ENCODE measurements at places on chromosomes 5 and 9.

- no peak for DNase-seq
Measured at GRCh38 chr5:178388386-178389025, 155.9 kb upstream of the PHYKPL start.

GRCh38 chr9:69916950-69917349 lies 96.3 kb downstream of the CFAP95 start:
- DNase-seq, result no peak

DNA sequence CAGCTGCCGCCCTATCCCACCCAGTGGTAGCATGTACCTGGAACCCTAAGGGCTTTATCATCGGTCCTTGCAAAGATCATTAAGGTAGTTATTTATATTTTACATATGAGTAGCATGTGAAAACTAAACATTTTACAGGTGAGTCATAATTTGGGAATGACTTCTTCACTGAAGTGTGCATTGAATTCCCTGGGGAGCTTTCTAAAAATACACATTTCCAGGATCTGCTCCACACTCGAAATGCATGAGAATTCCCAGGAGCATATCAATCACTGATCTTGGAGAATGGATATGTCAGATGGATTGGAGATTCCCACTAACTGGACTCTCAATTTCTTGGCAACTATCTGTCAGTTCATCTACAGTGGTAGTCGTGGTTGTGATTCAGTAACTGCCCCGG lies 717.5 kb downstream of the IRX1 start:
- no peak for DNase-seq

DNA sequence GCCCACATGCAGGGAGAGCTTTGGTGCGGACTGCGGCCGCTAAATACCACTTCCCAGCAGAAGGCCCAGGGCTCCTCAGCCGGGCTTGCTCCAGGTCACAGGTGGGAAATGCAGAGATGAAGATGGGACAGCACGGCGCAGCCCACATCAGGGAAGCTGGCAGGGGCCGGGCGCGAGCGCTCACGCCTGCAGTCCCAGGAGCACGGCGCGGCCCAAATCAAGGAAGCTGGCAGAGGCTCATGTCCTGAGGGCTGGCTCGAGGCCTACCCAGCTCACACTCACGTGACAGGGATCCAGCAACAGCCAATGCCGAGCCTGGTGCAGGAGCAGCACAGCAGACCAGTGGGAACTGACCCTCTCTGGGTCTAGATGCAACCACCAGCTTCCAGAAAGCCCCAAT lies 16.3 kb downstream of the LPCAT1 start:
- DNase-seq, result peak; percentile 79

DNA sequence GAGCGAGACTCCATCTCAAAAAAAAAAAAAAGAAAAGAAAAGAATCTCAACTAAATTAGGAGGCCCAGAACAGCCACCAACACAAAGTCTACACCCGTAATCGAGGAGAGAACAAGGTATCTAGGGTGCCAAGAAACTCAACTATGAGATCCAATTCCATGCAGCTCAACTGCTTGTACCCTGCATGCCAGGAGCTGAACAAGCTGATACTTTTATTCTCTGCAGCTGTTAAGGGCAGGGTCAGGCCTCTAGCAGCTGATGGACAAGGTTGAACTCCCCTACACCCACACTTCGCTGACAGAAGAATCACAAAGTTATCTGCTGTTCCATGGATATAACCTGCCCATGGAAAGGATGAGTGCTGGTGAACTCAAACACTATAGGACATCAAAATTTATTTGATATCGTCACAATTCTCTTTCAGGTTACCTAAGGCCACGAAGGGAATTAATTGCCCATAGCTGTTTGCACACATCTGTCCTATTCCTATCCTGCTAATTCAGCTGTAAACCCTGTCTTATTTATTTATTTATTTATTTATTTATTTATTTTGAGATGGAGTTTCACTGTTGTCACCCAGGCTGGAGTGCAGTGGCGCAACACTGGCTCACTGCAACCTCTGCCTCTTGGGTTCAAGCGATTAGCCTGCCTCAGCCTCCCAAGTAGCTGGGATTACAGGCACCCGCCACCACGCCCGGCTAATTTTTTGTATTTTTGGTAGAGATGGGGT lies 20.7 kb downstream of the UBAP2 start:
- no peak for DNase-seq

DNA sequence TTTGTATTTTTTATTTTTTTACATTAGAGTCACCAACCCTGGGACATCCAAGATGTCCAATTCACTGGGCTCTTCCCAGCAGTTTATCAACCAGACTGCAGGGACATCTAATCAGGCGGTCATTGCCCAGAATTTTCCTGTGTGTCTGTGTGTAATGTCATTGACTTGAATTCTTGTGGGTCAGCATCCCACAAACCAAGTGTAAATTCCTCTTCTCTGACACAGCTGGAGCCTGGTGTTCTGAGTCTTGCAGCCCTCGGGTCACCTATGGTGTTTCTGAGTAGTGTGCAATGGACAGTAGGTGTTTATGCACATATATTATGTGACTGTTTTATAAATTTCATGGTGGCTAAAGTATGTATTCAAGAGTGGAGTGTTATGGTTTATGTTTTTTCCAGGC lies 815.7 kb downstream of the SEMA5A start:
- no peak for DNase-seq

DNA sequence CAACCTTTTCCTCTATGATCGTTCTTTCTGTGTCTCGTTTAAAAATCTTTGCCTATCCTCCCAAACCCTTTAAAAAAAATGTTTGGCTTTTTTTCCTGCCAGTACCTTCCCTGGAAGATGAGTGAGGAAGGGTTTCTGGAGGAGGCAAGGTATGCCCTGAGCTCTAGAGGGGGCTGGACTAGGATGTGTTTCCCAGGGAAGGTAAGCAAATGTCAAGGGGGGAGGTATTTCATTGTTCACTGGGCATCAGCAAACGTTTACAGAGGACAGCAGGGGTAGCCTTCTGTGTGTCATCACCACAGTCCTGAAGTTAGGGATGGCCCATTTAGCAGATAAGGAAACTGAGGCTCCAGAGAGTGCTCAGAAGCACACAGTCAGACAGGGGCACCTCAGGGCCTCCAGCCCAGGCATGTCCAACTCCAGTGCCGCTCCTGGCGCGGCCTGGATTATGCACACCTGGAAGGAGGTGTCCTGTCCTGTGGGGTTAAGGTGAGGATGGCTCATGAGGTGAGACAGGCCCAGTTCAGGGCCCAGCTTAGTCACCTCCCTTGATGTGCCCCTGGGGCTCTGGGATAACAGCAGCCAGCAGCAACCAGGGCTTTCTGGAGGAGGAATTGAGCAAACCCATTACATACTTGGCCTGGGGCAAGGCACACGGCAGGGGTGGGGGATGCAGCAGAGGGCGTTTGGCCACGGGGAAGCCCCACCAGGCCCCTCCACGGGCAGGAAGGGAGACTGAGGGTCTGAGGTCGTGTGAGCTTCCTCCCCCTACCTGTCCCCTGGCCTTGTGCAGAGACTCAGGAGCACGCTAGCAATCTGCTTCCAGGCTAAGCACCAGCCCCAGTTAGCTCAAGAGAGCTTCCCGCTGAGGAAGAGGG lies 100.3 kb upstream of the LMX1B start:
- DNase-seq, result no peak

GRCh38 chr5:41240390-41240789 lies 27.1 kb upstream of the C6 start:
- no peak for DNase-seq

GRCh38 chr9:91071184-91071990 lies 269.8 kb downstream of the SYK start:
- DNase-seq, result no peak

- DNase-seq, result no peak
Measured at GRCh38 chr5:40268088-40268487, 411.6 kb upstream of the PTGER4 start.

DNA sequence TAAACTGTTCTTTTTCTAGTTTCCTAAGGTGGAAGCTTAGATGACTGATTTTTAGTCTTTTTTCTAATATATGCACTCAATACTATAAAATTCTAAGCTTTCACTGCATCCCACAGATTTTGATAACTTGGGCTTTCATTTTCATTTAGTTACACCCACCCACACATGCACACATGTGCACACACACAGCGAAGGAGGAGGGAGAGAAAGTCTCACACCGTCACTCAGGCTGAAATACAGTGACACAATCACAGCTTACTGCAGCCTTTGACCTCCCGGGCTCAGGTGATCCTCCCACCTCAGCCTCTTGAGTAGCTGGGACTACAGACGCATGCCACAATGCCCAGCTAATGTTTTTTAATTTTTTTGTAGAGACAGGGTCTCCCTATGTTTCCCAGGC lies 96.5 kb downstream of the SMIM23 start:
- no peak for DNase-seq

DNA sequence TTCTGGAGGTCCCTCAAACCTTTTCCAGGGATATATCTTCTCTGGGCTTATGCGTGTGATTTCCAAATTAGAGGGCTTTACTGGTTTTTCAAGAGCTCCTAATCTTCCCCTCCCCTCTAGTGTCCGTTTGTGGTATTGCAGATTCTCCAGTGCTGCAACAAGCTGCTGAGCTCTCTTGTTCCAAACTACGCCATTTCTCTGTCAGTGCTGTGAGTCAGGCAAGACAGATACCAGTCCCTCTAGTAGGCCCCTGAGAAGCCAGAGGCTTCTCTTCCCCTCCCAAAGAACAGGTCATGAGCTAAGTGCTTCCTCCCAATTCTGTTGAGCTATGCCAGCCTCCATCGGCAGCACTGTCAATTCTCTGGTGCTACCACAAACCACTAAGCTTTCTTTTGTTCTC lies 149.5 kb downstream of the FANCC start:
- no peak for DNase-seq

DNA sequence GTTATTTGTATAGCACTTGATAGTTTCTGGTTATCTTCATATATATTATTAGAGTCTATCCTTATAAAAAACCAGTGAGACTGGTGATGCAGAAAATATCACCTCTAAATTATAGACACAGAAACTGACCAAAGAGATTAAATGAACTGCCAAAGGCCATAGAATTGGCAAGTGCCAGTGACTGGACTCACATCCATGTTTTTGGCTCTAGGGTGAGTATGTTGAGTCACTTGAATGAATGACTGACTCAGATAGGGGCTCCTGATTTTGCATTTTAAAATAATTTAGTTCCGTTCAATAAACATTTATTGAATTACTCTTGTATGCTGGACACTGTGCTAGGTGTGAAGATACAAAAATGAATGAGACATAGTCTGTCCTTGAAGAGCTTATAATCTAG lies 70.7 kb downstream of the NR2F1 start:
- DNase-seq, result no peak

GRCh38 chr5:66206465-66206864 lies 62.4 kb downstream of the SREK1 start:
- no peak for DNase-seq

GRCh38 chr9:112753725-112754124 lies 3.2 kb downstream of the SNX30 start:
- DNase-seq, result no peak

DNA sequence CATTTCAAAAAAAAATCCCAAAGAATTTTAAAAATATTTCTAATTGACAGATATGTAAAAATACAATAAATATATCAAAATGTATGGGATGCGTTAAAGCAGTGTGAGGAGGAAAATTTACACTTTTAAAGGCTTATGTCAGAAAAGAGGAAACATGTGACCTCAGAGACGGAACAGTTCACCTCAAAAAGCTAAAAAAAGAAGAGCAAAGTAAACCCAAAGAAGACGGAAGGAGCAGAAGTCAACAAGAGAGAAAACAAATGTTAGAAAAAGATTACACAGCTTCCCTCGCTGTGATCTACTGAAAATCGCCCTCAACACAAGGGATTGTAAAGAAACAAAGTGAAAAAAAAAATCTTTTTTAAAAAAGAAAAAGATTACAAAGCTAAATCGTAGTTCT lies 186.9 kb downstream of the AUH start:
- no peak for DNase-seq

GRCh38 chr9:105054491-105054890 lies 126.5 kb upstream of the ABCA1 start:
- DNase-seq, result no peak

GRCh38 chr5:91288118-91288916 lies 94.8 kb downstream of the ARRDC3 start:
- no peak for DNase-seq

DNA sequence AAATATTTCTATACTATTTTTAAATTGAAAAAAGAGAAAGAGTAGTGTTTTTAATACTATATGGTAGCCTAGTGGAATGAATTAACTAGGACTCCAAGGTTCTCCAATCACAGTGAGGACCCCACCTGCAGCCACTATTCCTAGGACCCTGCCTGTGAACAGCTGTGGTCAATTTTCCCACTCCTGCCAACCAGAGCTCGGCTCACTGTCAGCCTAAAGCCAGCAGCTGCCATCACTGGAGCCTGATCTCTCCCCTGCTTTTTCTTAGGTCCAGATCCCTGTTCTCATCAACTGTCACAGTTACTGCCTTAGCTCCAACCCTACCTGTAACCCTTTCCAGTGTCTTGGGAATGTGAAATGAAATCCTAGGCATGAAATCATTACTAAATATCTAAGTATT lies 25.3 kb downstream of the ARSB start:
- DNase-seq, result no peak

DNA sequence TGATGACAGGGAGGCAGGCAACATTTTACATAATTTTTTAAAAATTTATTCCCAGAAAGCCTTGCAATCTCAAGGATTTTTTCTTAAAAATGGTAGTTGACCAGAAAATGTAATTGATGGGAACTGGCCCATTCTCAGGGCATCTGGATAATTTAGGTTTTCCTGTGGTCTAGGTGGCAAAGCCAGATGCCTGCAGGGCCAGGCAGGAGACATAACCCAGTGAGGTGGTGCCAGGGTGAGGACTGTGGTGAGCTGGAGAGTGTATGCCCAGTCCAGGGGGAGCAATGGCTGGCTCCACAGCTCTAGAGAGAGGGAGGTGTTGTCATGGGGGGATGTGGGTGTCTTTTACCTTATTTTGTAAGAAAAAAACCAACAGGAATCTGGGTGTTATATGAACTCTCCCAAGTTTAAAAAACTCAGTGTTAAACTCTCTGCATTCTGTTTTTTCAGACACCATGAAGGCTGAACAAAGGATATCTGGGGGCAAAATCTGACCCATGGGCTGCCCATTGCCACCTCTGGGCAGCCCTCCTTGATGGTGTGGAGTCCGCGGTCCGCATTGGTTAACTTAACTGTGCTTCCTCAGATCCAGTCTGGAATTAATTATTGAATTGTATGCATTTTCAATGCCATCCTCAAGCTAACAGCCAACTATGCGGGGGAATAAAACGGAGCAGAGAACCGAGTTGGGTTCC lies 43.9 kb downstream of the BOD1 start:
- peak; percentile 75 for DNase-seq

GRCh38 chr5:123647066-123647465 lies 135.1 kb downstream of the CSNK1G3 start:
- no peak for DNase-seq

All from posterior cingulate gyrus (tissue), 11 donors.